GM12892 (cell line): ENCODE measurements at places on chromosomes 3 and 15.

DNA sequence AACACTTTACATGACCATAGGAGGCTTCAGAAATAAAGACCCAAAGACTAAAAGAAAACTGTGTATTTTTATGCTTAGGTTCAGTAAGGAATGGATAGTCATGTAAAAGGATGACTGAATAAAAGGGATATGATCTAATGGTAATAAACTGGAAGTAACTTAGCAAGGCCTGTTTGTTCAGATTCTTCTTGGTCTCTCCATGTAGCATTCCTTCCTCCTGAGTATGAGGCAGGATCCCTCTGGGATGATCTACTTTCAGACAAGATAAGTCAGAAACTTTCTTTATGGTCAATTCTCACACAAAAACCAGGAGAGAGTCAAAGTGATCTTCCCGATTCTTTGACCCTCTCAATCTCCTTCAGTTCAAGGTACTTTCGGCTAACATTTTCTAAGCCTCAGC lies 340.8 kb upstream of the DCBLD2 start:
- DNase-seq, result no peak

GRCh38 chr3:82087958-82088357 lies 326.5 kb upstream of the GBE1 start:
- DNase-seq, result no peak

GRCh38 chr3:122964811-122965210 lies 62.8 kb downstream of the SEMA5B start:
- DNase-seq, result no peak

GRCh38 chr15:25691544-25692430 lies 171.3 kb downstream of the ATP10A start:
- no peak for DNase-seq

- no peak for DNase-seq
These were observed 40.5 kb downstream of the PGPEP1L start for GRCh38 chr15:98967096-98967495.

GRCh38 chr15:68808770-68809169 lies 11.9 kb downstream of the ANP32A start:
- no peak for DNase-seq

GRCh38 chr3:58563386-58564035 lies 13.7 kb downstream of the FAM107A start:
- no peak for DNase-seq

GRCh38 chr3:153162513-153163392 lies 727 bp downstream of the RAP2B start:
- peak; percentile 10 for DNase-seq

GRCh38 chr15:53197426-53197839 lies 407.3 kb upstream of the ONECUT1 start:
- DNase-seq, result peak; percentile 25

DNA sequence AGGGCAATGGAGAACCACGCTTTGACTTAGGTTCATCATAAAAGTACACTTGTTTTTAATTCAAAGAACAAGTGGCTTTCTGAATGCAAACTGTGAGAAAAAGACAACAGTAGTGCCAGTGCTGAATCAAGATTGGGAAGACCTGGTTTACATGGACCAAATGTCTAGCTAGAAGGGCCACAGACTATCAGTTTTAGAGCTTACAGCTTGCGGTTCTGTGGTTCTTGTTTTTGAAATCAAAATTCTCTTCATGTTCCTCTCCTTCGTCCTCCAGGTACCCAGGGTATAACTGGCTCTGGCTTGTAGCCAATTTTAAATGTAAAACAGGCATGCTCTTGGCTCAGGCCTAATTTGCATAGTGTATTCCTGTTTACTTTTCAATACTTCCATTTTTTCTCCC lies 124.6 kb downstream of the TGFBR2 start:
- DNase-seq, result no peak
